ENCODE measurements at places on chromosomes 6 and 20. TPM values are rescaled to one million over a fixed set of nuclear protein-coding genes. Genes with fewer than 3 reads are reported as not detected.

ADAM33 gene
- 16.4 TPM for polyA plus RNA-seq

HCRTR2 gene
- polyA plus RNA-seq, result not detected

BEND3 gene
- polyA plus RNA-seq, result 1.2 TPM

GJA10 gene
- not detected for polyA plus RNA-seq

CNKSR3 gene
- 3.5 TPM for polyA plus RNA-seq

SLPI gene
- 8,409 TPM for polyA plus RNA-seq

SRSF3 gene
- polyA plus RNA-seq, result 267 TPM

GNMT gene
- 4.5 TPM for polyA plus RNA-seq

DPPA5 gene
- not detected for polyA plus RNA-seq

TGM3 gene
- polyA plus RNA-seq, result 0.41 TPM

TMEM74B gene
- 2.3 TPM for polyA plus RNA-seq

EDN3 gene
- polyA plus RNA-seq, result 0.12 TPM

C6orf141 gene
- polyA plus RNA-seq, result 0.73 TPM

ENTPD6 gene
- polyA plus RNA-seq, result 52.0 TPM

CST5 gene
- 0.55 TPM for polyA plus RNA-seq

GPR6 gene
- polyA plus RNA-seq, result not detected

KIAA1755 gene
- 0.75 TPM for polyA plus RNA-seq

TAGAP gene
- 1.7 TPM for polyA plus RNA-seq

CDSN gene
- 0.05 TPM for polyA plus RNA-seq

FAM162B gene
- polyA plus RNA-seq, result 5.1 TPM

MEP1A gene
- 0.08 TPM for polyA plus RNA-seq

CCN2 gene
- polyA plus RNA-seq, result 154 TPM

TFAP2B gene
- polyA plus RNA-seq, result 0.02 TPM

PTCHD4 gene
- 0.12 TPM for polyA plus RNA-seq

SIRPD gene
- 1.9 TPM for polyA plus RNA-seq

TMEM217 gene
- polyA plus RNA-seq, result 1.9 TPM
